ENCODE measurements at places on chromosomes 11 and 22.

DNA sequence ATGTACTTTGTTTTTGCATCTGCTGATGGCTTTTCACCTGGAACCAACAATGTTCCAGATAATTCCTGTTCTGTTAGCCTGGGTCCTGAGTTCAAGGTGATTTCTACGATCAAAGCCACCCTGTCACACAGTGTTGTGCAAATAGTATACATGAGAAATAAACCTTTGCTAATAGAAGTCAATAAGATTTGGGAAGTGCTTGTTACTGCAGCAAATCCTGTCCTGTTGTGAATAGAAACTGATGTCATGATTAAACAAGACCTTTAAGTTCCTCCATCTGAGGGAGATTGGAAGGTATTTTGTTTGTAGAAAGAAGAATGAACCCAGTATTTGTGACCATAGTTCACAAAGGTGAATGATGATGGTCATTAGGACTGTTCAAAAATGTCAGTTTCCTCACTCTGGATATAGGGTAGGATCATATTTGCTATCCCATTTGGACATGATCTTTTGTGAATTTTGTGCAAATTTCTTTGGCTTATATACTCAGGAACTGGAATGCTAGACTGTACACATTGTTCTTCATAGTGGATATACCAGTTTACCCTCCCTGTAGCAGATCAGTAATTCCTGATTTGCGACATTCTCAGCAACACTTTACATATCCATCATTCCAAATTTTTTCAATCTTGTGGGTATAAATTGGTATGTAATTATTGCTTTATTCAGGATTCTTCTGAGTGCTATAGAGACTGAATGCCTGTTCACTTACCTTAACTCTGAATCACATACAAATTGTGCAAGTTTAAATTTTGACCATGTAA, 428.5 kb downstream of the METTL15 start:
- no peak for DNase-seq
- H3K36me3 ChIP-seq = no peaks in the 10 kb centered on the region
- no peaks in the 10 kb centered on the region for H3K27me3 ChIP-seq
- H3K27ac ChIP-seq = no peak overlapping the region
- peaks cover 3% of the 10 kb centered on the region for H3K4me1 ChIP-seq

DNA sequence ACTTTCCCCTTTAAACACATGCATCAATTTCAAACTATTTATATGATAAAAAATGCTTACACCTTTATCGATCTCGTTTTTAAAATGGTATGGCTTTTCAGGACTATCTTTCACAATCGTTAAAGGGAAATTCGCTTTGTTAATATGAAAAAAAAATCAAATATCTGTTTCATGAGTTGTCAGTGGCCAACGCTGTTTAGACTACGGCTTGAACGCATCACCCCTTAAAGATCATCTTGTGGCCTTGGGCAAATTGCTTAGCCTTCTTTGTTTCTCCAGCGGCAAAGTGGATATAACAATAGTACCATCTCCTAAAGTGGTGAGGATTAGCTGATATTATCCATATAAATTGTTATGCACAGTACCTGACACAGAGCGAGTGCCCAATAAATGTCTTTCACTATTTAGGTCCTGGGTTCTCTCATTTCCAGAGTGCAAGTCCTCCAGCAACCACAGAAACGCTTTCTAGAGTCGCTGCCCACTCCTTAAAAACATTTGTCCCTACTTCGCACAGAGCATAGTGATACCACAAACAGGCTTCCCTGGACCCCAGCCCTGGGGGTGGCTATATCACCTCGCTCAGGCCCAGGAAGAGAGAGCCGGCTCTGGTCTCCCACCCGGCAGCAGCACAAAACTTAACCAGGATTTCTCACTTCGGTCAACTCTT, 904 bp downstream of the SLC35F2 start:
- no peaks in the 10 kb centered on the region for H3K4me1 ChIP-seq
- H3K36me3 ChIP-seq = no peaks in the 10 kb centered on the region
- no peak for DNase-seq
- H3K4me3 ChIP-seq = peak overlapping the region; percentile 79

GRCh38 chr11:112437096-112437495, 176.4 kb upstream of the PLET1 start:
- H3K27me3 ChIP-seq = no peaks in the 10 kb centered on the region
- DNase-seq = no peak
- H3K36me3 ChIP-seq = no peaks in the 10 kb centered on the region
- H3K27ac ChIP-seq = no peak overlapping the region
- H3K4me1 ChIP-seq = no peaks in the 10 kb centered on the region
- H3K4me3 ChIP-seq = no peak overlapping the region

- no peaks in the 10 kb centered on the region for H3K36me3 ChIP-seq
- H3K4me3 ChIP-seq = no peak overlapping the region
- no peaks in the 10 kb centered on the region for H3K4me1 ChIP-seq
Observed at GRCh38 chr22:30809086-30809485, 114.4 kb downstream of the OSBP2 start.

GRCh38 chr11:116601814-116602636, 170.8 kb downstream of the BUD13 start:
- no peak for DNase-seq
- H3K4me1 ChIP-seq = no peaks in the 10 kb centered on the region
- no peak overlapping the region for H3K4me3 ChIP-seq
- H3K36me3 ChIP-seq = no peaks in the 10 kb centered on the region

- H3K4me3 ChIP-seq = no peak overlapping the region
- H3K4me1 ChIP-seq = peaks cover 57% of the 10 kb centered on the region
- no peak for DNase-seq
Observed at GRCh38 chr22:39472570-39473556, 16.1 kb downstream of the MGAT3 start.

GRCh38 chr11:32706985-32707741, 87.3 kb downstream of the CCDC73 start:
- no peak overlapping the region for H3K27ac ChIP-seq
- no peak overlapping the region for H3K4me3 ChIP-seq
- no peak for DNase-seq
- no peaks in the 10 kb centered on the region for H3K27me3 ChIP-seq
- no peaks in the 10 kb centered on the region for H3K4me1 ChIP-seq

DNA sequence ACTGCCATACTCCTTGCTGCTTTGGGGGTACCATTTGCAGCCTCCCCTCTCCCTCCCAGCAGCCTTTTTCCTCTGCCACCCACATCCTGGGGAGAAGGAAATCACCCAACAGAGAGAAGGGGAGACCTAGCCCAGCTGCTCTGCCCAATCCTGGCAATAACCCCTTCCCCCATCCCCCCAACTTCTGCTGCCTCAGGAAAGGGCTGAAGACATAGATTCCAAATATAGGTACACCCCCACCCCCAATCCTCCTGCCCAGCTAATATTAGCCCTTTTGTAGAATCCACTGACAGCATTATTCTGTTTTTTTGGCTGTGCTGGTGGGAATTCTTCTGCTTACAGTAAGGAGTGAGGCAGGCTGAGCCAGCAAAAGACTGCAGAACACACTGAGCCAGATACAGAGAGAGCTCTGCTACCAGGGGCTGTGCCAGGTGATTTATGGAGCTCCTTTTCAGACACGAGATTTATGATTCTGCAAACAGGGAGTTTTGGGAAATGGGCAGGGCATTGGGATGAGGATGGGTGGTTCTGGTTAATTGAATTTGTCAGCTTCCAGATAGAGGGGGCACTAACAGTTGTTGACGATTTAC, 164.0 kb downstream of the TENM4 start:
- H3K27me3 ChIP-seq = no peaks in the 10 kb centered on the region
- no peaks in the 10 kb centered on the region for H3K36me3 ChIP-seq
- H3K4me3 ChIP-seq = no peak overlapping the region

GRCh38 chr11:9600644-9601036, 27.2 kb downstream of the WEE1 start:
- H3K27me3 ChIP-seq = no peaks in the 10 kb centered on the region
- peaks cover 5% of the 10 kb centered on the region for H3K4me1 ChIP-seq
- H3K36me3 ChIP-seq = no peaks in the 10 kb centered on the region
- no peak for DNase-seq
